ENCODE measurements at places on chromosomes 3 and 15. TPM values are rescaled to one million over a fixed set of nuclear protein-coding genes. Genes with fewer than 3 reads are reported as not detected.

GRCh38 chr3:66372681-66373350, 128.0 kb downstream of the LRIG1 start:
- DNase-seq: no peak
- no peak overlapping the region for H3K4me3 ChIP-seq
- H3K36me3 ChIP-seq: peaks cover 2% of the 10 kb centered on the region
- H3K27me3 ChIP-seq: no peaks in the 10 kb centered on the region
- no peak overlapping the region for H3K27ac ChIP-seq

MAP1A gene
- total RNA-seq: 4.7 TPM

ANKRD63 gene
- not detected for total RNA-seq

XIRP1 gene
- 1.2 TPM for total RNA-seq

DNA sequence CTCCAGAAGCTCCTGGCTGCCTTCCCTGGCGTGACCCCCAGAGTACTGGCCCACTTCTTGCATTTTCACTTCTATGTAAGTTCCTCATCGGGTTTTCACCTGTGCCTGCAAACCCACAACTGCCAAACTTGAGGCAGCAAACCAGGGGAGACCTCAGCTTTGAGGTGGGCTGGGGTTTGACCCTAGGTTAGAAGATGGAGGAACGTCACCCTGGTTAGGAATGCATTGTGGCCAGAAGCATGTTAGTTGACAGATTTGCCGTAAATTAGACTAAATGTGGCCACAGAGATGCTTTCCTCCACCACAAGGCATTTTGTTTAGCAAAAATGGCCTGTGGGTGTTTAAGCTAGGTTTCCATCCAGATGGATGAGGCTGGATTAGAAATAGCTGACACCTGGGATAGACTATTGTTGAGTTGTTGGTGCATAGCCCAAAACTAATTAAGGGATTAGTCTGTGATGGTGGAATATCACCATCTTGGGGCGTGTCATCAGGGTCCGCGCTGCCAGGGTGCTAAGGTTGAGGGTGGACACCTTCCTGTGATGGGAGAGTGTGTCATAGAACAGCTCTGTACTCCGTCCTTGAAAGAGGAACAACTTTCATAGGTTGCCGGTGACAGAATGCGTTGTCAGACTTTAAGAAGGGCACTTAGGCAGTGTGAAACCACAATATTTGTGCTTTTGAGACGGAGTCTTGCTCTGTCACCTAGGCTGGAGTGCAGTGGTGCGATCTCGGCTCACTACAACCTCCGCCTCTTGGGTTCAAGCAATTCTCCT, 3.6 kb downstream of the NISCH start:
- H3K4me3 ChIP-seq: no peak overlapping the region
- DNase-seq: no peak
- no peaks in the 10 kb centered on the region for H3K27me3 ChIP-seq

CADPS gene
- 1.2 TPM for total RNA-seq

- H3K4me3 ChIP-seq: no peak overlapping the region
- DNase-seq: peak; percentile 85
- peaks cover 10% of the 10 kb centered on the region for H3K36me3 ChIP-seq
- H3K4me1 ChIP-seq: peaks cover 45% of the 10 kb centered on the region
These were observed 10.0 kb downstream of the DUOX1 start for GRCh38 chr15:45139770-45140169.

- H3K36me3 ChIP-seq: no peaks in the 10 kb centered on the region
- DNase-seq: peak; percentile 25
- H3K4me1 ChIP-seq: no peaks in the 10 kb centered on the region
- H3K4me3 ChIP-seq: no peak overlapping the region
- H3K27ac ChIP-seq: no peak overlapping the region
These were observed 37.0 kb downstream of the RBP2 start for GRCh38 chr3:139439278-139439677.

- DNase-seq: no peak
- peaks cover 49% of the 10 kb centered on the region for H3K36me3 ChIP-seq
- H3K27ac ChIP-seq: no peak overlapping the region
- no peak overlapping the region for H3K4me3 ChIP-seq
- H3K4me1 ChIP-seq: no peaks in the 10 kb centered on the region
These were observed 51.2 kb downstream of the SLTM start for GRCh38 chr15:58882243-58882642.

MTMR10 gene
- 28.6 TPM for total RNA-seq

GRCh38 chr3:47664519-47664918, 85.9 kb upstream of the CSPG5 start:
- no peaks in the 10 kb centered on the region for H3K4me1 ChIP-seq
- H3K36me3 ChIP-seq: peaks cover 27% of the 10 kb centered on the region
- no peak overlapping the region for H3K4me3 ChIP-seq
- DNase-seq: no peak

MGLL gene
- 174 TPM for total RNA-seq

DNA sequence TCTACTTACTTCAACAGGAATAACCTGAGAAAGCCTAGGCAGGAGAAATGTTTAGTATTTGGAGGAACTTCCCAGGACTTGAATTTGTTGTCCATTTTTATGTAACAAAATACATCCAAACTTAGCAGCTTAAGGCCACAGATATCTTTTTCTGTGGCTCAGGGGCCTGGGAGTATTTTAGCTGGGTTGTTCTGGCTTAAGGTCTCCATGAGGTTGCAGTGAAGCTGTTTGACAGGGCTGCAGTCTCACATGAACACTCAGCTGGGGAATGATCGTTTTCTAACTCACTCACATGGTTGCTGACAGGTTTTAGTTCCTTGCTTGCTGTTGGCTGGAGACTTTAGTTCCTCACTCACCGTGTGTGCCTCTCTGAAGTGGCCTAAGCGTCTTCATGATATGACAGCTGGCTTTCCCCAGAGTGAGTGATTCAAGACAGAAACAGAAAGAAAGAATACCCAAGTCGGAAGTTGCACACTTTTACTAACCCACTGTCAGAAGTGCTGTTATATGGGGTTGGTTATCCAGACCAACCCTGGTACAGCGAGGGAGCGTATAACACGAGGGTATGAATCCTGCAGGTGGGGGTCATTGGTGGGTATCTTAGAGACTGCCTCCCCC, 229.7 kb upstream of the TBL1XR1 start:
- H3K36me3 ChIP-seq: no peaks in the 10 kb centered on the region
- peak overlapping the region; percentile 49 for H3K27ac ChIP-seq
- H3K4me3 ChIP-seq: no peak overlapping the region
- peaks cover 11% of the 10 kb centered on the region for H3K4me1 ChIP-seq
- DNase-seq: no peak
- no peaks in the 10 kb centered on the region for H3K27me3 ChIP-seq

GRCh38 chr15:69847625-69848024, 250.1 kb downstream of the TLE3 start:
- no peak overlapping the region for H3K4me3 ChIP-seq
- H3K4me1 ChIP-seq: no peaks in the 10 kb centered on the region
- DNase-seq: no peak
- no peaks in the 10 kb centered on the region for H3K27me3 ChIP-seq
- H3K27ac ChIP-seq: no peak overlapping the region
- no peaks in the 10 kb centered on the region for H3K36me3 ChIP-seq

RBPMS2 gene
- 2.1 TPM for total RNA-seq

DNA sequence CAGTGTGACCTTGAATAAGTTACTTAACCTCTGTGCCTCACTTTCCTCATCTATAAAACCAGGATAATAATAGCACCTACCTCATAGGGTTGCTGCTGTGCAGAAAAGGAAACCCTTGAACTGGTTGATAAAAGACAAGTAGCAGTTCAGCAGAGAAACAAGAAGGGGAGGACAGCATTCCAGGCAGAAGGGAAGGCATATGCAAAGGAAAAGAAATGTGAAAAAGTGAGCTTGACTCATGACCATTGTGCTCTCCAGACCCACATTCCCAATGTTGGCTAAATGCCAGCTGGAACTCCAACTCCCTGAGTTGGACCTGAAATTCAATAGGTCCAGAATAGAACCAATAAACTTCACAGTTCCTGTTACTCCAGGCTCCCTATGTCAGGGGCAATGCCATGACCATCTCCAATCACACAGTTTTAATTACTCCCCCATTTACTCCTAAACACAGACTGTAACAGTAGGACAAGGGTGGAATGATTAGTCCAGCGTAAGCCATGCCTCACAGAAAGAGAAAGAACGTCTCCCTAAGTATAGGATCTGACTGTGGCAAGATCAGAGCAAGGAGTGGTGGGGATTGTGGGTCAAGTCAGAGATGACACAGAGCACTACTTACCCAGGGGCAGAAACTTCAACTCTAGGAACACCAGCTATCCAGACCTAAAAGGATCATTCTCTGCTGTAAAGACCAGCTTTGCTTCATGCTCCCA, 26.9 kb downstream of the PRKAR2A start:
- no peak overlapping the region for H3K27ac ChIP-seq
- H3K4me1 ChIP-seq: no peaks in the 10 kb centered on the region
- no peak overlapping the region for H3K4me3 ChIP-seq

DNA sequence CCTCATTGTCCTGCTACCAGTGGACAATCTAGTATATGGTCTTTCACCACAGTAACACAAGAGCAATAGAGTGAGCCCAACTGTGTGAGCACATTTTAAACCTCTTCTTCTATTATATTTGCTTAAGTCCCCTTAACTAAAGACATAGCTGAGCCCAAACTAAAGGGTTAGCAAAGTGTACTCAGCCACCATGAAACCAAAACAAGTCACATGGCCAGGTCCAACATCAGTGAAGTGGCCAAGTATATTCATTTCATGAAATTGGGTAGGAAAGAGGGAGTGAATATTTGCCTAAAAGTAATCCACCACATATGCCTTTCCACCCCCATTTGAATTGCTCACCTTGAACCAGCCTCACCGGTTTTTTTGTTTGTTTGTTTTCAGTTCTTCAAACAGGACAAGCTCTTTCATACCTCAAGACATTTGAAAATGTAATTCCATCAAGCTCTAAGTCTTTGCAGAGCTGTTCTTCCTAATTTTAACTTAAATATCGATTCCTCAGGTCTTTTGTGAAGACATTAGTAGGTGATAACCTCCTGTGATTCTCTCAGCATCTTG, 327.0 kb upstream of the SEMA6D start:
- no peaks in the 10 kb centered on the region for H3K36me3 ChIP-seq
- no peak overlapping the region for H3K27ac ChIP-seq
- DNase-seq: no peak
- no peaks in the 10 kb centered on the region for H3K4me1 ChIP-seq
- H3K4me3 ChIP-seq: no peak overlapping the region

DNA sequence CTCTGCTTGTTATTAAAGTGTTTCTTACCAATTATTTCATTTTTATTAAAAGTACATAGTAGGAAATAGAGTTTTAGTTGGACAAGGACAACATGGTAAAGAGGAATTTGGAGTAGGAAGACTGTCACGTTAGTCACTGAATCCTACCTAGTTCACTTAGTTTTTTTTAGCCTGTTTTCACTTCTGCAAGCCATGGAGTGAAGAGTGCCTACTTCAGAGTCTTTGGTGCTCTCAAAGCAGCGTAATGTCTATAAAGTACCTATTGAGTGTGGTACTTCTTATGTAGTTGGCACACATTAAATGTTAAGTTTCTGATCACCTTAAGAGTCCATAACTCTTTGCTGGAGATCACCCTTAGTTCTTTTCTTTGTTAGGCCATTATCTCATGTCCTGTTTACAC, 78.7 kb downstream of the LPP start:
- H3K27me3 ChIP-seq: no peaks in the 10 kb centered on the region
- no peaks in the 10 kb centered on the region for H3K36me3 ChIP-seq
- H3K27ac ChIP-seq: no peak overlapping the region
- peaks cover 18% of the 10 kb centered on the region for H3K4me1 ChIP-seq
- H3K4me3 ChIP-seq: no peak overlapping the region

- DNase-seq: no peak
- H3K4me1 ChIP-seq: no peaks in the 10 kb centered on the region
- H3K27ac ChIP-seq: no peak overlapping the region
These were observed 5.2 kb upstream of the IMPG2 start for GRCh38 chr3:101325393-101326134.

GRCh38 chr15:84082739-84083138, 152.8 kb upstream of the GOLGA6L4 start:
- DNase-seq: no peak
- no peaks in the 10 kb centered on the region for H3K36me3 ChIP-seq
- no peak overlapping the region for H3K27ac ChIP-seq
- peaks cover 11% of the 10 kb centered on the region for H3K4me1 ChIP-seq

- no peak overlapping the region for H3K4me3 ChIP-seq
- peak; percentile 79 for DNase-seq
- no peaks in the 10 kb centered on the region for H3K27me3 ChIP-seq
- H3K36me3 ChIP-seq: no peaks in the 10 kb centered on the region
- H3K4me1 ChIP-seq: no peaks in the 10 kb centered on the region
- no peak overlapping the region for H3K27ac ChIP-seq
These were observed 453.5 kb downstream of the SOX2 start for GRCh38 chr3:182165234-182165633.

DNA sequence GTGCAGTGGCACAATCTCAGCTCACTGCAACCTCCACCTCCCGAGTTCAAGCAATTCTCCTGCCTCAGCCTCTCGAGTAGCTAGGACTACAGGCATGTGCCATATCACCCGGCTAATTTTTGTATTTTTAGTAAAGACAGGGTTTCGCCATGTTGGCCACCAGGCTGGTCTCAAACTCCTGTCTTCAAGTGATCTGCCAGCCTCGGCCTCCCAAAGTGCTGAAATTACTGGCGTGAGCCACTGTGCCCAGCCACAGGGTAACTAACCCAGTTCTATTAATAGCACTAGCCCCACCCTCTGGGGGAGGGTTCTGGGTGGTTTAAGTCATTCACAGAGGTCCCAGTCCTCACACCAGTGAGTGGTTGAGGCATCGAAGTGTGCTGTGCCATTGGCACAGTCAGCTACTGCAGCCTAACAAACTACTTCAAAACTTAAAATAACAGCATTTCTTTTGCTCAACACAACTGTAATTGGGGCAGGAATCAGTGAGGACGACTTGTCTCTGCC, 44.0 kb downstream of the RHCG start:
- no peaks in the 10 kb centered on the region for H3K4me1 ChIP-seq
- H3K27ac ChIP-seq: no peak overlapping the region
- peaks cover 13% of the 10 kb centered on the region for H3K27me3 ChIP-seq
- no peak for DNase-seq

HERC2 gene
- total RNA-seq: 55.3 TPM

- no peak overlapping the region for H3K27ac ChIP-seq
- no peaks in the 10 kb centered on the region for H3K36me3 ChIP-seq
- no peak overlapping the region for H3K4me3 ChIP-seq
- no peaks in the 10 kb centered on the region for H3K27me3 ChIP-seq
These were observed 164.9 kb upstream of the LRRN1 start for GRCh38 chr3:3634326-3634725.

- H3K27ac ChIP-seq: no peak overlapping the region
- DNase-seq: no peak
- no peaks in the 10 kb centered on the region for H3K36me3 ChIP-seq
- H3K27me3 ChIP-seq: peaks cover 15% of the 10 kb centered on the region
- H3K4me3 ChIP-seq: no peak overlapping the region
- H3K4me1 ChIP-seq: peaks cover 21% of the 10 kb centered on the region
These were observed 1.9 kb upstream of the IGDCC4 start for GRCh38 chr15:65424683-65425082.

DNA sequence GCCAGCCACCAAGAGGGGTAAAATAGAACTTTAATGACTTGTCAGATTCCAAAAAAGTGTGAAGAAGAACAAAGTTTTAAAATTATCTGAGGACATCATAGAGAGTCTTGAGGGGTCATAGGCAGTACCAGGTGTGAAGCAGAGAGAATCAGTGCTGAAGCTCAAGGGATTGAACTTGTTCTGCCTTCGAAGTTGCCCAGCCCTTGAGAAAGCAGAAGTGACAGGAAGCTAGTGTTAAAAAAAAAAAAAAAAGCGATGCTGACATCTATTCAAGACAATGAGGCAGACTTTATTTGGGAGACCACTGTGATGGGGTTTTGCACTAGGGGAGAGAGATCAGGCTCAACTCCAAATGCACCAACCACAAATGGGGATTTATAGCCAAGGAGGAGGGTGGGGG, 21.8 kb downstream of the FBXO22 start:
- H3K4me3 ChIP-seq: no peak overlapping the region
- no peaks in the 10 kb centered on the region for H3K27me3 ChIP-seq
- no peak for DNase-seq

WDR72 gene
- 2.1 TPM for total RNA-seq

FGD5 gene
- total RNA-seq: 26.8 TPM

All from upper lobe of left lung (tissue), 6 donors.